ENCODE measurements at places on chromosomes 13 and 19.

DNA sequence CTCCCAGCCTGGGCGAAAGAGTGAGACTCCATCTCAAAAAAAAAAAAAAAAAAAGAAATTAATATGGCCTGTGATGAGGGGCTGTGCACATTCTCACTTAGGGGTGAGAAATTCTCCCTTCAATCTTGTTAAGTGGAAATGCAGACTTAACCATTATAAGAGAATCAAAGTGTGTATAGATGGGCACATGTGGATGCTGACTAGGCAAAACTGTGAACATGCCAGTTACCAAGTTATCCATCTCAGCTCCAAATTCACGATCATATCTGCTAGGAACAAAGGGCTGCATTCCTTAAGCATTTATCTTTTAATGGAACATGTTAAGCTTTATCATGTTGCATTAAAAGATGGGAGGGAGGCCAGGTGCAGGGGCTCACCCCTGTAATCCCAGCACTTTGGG, 4.3 kb downstream of the ZNF560 start:
- DNase-seq = no peak

GRCh38 chr13:39052944-39053343, 14.7 kb downstream of the NHLRC3 start:
- no peak for DNase-seq

GRCh38 chr19:6576869-6577475, 14.0 kb downstream of the CD70 start:
- no peak for DNase-seq

GRCh38 chr13:59201841-59202240, 961.9 kb downstream of the DIAPH3 start:
- no peak for DNase-seq

DNA sequence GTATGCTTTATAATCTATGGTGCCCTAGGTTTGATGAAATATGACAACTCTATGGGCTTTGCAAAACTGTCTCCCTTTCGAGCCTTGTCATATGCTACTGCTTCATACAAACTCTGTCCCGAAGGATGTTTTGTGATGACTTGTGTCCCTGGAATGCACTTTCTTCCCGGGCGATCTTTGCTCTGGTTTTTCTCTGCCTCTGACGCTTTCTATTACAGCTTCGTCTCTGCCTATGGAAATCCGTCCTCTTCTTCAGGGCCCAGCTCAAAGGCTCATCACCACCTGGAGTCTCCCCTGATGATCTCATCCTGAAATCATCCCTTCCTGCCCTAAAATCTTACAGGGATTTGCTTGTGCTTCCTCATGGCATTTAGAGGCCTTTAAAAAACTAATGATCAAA, 191.5 kb upstream of the KL start:
- DNase-seq = peak; percentile 91

DNA sequence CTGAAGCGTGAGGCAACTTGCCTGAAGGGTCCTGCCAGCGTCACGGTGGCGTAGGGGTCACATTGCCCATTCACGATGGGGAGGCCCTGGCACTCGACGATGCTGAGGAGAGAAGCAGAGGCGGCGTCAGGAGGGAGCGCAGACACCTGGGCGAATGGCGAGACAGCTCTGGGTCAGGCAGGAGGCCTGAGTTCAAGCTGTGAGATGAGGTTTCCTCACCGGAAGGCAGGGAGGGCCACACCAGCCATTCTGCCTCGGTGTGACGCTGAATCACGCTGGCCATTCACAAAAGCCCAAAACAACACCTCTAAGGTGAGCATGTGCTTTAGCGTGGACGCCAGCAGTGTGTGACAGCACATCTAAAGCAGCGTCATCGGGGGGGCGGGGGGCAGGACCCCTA, 54.0 kb upstream of the C13orf46 start:
- no peak for DNase-seq

DNA sequence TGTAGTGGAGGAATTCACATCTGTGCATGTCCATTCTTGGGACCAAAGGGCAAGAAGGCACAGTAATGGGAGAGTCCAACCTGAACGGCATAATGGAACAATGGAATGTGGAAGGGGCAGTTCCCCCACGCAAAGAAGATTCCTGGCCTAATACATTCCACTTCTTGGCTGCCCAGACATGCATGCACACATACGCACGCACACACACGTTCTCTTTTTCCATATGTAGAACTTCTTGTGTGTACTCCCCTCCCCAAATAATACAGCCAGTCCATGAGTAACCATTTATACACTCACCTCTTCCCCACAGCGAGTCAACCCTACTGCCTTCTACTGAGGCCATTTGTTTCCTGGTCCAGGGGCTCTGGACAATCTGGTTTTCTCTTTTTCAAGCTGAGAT, 6.0 kb upstream of the STK24 start:
- no peak for DNase-seq

DNA sequence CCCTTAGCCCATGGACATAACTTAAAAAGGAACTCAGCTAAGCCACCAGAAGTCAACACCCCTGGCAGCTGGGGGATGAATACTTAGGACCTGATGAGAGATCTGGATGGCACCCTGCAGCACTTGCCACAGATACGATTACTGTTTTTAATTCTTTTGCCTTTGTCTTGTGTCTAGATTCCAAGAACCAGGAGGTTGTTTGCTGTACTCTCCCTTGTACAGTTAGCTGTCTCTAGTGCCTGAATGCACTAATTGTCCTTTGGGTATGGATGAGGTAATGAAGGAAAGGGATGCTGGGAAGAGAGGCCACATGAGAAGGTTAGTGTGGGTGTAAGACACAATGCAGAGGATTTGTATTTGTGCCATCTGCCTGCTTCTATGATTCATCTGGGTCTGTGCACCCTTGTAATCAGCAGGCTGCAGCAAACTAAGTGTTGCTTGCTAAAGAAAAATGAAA, 385.8 kb downstream of the KCNRG start:
- DNase-seq = peak; percentile 73

- no peak for DNase-seq
Measured at GRCh38 chr19:33522371-33522662, 726 bp upstream of the PEPD start.

DNA sequence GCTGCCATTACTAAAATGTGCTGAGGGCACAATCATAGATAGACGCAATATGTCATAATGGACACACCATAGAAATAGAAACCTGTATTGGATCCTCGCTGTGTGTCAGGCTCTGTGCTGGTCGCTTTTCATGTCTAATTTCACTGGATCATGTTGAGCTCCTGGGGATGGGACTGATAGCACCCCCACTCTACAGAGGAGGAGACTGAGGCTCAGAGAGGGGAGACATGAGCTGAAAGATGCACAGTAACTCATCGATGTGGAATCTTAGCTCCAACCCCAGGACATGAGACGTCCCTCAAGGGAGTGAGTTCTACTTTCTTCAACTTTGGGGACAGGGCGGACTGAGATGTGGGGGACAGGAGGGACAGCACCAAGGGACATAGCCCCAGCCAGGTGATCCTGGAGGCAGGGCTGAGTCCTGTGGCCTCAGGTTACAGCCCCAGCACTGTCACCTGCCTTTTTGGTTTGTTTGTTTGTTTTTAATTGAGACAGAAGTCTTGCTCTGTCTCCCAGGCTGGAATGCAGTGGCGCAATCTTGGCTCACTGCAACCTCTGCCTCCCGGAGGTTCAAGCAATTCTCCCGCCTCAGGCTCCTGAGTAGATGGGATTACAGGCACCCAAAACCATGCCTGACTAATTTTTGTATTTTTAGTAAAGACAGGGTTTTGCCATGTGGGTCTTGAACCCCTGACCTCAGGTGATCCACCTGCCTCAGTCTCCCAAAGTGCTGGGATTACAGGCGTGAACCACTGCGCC, 6.6 kb upstream of the GIPC1 start:
- DNase-seq = no peak

- DNase-seq = no peak
Measured at GRCh38 chr13:98144027-98144741, 1.3 kb downstream of the FARP1 start.

GRCh38 chr19:58237324-58237723, 8.6 kb downstream of the ZNF544 start:
- DNase-seq = no peak

DNA sequence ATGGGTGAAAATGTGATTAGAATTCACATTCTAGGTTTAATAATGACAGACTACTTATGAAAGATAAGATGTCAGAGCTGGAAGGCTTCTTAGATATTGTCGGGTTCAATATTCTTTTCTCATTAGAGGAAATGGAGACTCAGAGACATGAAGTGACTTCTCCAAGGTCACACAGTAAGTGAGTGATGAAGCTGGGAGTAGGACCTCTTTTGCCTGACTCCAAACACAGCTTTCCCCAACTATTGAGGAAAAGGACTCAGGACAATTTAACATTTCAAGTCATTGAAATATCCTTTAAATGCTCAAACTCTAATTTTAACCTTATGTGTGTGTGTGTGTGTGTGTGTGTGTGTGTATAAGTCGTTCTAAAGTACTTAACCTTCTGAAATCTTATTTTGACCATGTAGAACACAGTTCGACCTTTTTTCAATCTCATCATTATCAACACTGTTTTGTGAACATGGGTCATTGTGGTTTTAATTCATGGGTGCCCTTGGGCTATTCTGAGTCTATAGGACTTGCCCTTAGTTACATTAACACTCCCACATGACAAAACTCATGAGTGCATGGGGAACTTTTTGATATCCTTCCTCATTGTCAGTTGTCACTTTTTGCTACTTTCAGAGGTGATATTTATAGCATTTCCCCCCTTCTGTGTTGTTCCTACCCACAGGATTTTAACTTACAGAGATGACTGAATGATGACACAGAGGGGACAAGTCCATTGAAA, 53.0 kb downstream of the LRCH1 start:
- no peak for DNase-seq

Measured in brain microvascular endothelial cell (primary cell).